ENCODE measurements at places on chromosomes 4 and X.
A peak's percentile ranks its signal among the peaks of the same experiment; 100 is the strongest.

DNA sequence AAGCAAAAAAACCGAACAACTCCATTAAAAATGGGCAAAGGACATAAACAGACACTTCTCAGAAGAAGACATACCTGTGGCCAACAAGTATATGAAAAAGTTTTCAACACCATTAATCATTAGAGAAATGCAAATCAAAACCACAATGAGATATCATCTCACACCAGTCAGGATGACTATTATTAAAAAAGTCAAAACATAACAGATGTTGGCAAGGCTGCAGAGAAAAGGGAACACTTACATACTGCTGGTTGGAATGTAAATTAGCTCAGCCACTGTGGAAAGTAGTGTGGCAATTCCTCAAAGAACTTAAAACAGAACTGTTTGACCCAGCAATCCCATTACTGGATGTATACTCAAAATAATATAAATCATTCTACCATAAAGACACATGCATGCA lies 436.3 kb downstream of the KLHL13 start:
- no peak for DNase-seq

- DNase-seq = no peak
Observed at GRCh38 chrX:37993837-37994619, 12.3 kb upstream of the SYTL5 start.

GRCh38 chr4:23365086-23365485 lies 524.8 kb downstream of the PPARGC1A start:
- DNase-seq = no peak

- DNase-seq = no peak
Observed at GRCh38 chr4:94957030-94957429, 199.3 kb downstream of the BMPR1B start.

DNA sequence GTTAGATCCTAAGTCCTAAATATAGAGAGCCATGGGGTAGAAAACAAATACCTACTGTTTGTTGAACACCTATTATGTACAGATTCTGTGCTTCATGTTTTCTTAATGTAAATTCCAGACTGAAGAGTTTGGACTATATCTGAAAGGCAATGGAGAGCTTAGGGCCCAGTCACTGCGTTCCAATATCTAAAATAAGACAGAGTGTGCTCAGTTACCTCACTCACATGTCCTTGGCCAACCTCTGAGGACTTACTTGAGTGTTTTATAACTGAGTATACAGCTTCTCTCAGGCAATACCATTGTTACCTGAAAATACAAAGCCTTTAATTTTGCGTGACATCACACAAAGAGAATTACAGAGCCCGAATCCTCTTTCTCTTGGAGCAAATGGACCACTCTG lies 53.2 kb downstream of the GRIA3 start:
- no peak for DNase-seq

DNA sequence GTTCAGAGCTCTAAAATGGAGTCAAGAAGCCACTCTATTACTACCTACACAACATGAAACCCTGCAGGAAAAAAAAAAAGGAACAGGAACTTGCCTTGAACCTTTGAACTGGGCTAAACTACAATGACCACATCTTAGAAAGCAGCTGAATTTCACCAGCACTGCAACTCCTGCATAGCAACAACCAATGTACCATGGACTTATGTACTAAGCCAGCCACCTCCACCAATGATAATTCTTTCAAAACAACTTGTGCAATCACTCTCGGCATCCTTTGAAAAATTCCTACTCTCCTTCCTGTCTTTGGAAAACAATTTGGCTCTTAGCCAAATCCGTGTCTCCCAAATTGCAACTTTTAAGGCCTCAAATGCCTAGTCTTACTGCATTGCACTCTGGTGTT lies 26.8 kb upstream of the FMR1 start:
- DNase-seq = no peak

- DNase-seq = no peak
Observed at GRCh38 chr4:647481-647880, 22.1 kb downstream of the PDE6B start.

DNA sequence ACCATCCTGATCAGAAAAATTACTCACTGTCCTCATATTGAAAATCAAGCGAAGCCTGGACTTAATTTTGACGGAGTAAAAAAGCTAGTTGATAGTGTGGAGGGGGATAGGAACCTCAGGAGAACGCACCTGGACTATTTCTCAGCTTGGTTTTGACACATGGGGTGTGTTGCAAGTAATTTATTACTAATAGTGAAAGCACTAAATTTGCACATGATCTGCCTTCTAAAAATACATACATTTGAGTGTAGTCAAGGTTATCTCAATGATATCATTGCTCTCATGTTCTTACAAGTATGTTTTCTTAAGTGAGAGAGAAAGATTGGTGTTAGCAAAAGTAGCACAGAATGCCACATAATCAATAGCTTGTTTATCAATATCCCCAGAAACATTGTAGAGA lies 29.5 kb downstream of the LRIT3 start:
- no peak for DNase-seq

- no peak for DNase-seq
Observed at GRCh38 chr4:70277121-70277520, 34.7 kb downstream of the CSN3 start.

- DNase-seq = peak; percentile 19
Observed at GRCh38 chrX:110310896-110311295, 7.0 kb downstream of the AMMECR1 start.

- no peak for DNase-seq
Observed at GRCh38 chr4:2649604-2650114, 106.5 kb downstream of the TNIP2 start.

GRCh38 chr4:73713650-73714049 lies 26.7 kb upstream of the CXCL8 start:
- DNase-seq = no peak

- DNase-seq = no peak
Observed at GRCh38 chr4:35818520-35818919, 425.8 kb downstream of the ARAP2 start.

GRCh38 chrX:44669626-44670025 lies 127.0 kb upstream of the FUNDC1 start:
- no peak for DNase-seq

- no peak for DNase-seq
Observed at GRCh38 chrX:30653415-30654131, at the start of gene GK. Gene GK (plus strand): TSS chrX:30653423. CDS start chrX:30653538, 115 bp downstream.

DNA sequence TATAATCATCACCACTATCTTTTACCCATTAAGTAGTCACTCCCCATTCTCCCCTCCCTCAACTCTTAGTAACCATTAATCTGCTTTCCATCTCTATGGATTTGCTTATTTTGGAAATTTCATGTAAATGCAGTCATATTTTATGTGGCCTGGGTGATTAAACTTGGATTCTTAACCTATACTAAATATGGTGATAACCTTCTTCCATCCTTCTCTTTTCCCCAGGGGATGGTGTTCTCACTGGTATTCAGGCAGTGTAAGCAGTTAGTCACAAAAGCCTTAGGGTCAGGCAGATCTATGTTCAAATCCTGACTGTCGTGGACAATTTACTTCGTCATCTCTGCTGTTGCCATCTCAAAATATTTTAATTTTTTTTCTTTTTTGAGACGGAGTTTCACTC lies 29.6 kb downstream of the RAB40AL start:
- no peak for DNase-seq

GRCh38 chrX:331825-332495 lies 13.4 kb upstream of the GTPBP6 start:
- DNase-seq = no peak

- DNase-seq = no peak
Observed at GRCh38 chr4:9996319-9997110, 24.8 kb downstream of the SLC2A9 start.

- no peak for DNase-seq
Observed at GRCh38 chr4:78143634-78144033, 86.5 kb downstream of the FRAS1 start.

GRCh38 chr4:101089168-101089567 lies 258.2 kb downstream of the PPP3CA start:
- no peak for DNase-seq

DNA sequence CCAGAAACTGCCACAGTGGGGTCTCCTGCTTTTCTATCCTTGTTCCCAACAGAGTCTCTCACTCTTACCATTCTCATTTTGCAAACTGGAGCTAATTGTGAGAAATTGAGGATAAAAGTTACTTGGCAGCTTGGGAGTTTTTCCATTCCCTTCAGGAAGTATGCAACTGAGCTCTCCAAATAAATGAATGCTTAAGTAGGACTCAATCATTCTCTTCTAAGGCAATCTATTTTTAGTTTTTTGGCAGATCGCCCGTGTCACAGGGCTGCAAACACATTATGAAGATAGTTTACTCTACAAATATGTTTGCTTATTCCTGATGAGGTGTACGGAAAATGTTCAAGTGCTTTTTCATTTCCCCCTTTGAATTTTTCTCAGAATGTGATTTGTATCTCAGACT lies 5.3 kb downstream of the ASB11 start:
- DNase-seq = no peak

- no peak for DNase-seq
Observed at GRCh38 chr4:99585516-99585915, 10.9 kb downstream of the MTTP start.

DNA sequence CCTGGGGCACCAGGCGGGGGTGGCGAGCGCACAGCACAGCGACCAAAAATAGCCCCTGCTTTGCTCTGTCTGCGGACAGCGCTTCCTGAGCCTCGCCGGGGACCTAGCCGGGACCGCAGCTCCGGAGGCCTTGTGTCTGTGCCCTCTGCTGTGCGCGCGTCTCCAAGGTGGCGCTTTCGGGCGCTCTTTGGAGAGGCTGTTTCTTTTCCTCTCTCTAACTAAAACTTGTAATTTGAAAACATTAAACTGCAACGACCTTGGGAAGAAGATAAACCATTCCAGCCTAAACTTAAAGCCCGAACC lies 3.4 kb downstream of the ARX start:
- DNase-seq = no peak

DNA sequence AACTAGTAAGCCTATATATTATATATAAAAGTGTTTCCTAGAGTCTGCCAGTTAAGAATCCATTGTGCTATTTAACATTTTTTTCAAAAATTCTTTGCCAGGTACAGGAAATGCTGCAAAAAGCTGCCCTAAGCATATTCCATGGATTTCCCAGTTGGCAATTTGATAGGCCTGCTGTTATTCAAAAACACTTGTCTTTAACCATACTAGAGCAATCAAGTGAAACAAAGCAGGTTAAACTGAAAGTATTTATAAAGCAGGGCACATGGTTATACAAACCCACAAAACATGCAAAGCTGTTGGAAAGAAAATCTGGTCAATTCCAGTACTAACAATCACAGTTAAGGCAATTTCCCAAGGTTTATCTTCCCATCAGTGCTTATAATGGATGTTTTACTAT lies 159.9 kb downstream of the UNC5C start:
- no peak for DNase-seq

DNA sequence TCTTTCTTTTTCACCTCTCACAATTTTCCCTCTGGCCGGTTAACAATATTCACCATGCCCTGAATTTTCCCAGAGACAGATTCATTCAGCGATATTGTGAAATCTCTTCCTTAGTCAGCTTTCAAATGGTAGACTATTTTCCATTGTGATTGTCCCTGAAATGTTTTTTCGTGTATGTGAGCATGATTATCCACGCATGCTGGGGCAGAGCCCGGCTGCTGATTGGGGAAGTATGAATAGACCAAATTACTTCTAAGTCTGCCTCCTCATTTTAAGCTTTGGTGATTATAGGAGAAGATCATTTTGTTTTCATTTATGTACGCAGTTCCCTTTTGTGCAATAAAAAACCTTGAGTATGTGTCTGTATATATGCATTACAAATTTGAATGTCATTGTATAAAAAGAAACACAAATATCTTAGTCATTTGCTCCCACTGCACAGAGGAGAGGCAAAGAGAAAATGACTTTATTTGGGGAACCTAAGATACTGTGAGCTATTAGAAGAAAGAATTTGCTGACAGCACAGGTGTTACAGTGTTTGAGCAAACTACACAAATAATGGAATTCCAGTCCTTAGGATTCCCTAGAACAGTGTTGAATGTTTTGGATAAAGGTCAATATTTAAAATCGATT lies 11.3 kb downstream of the DTHD1 start:
- DNase-seq = no peak

- no peak for DNase-seq
Observed at GRCh38 chr4:55029821-55030503, 95.4 kb downstream of the KDR start.

DNA sequence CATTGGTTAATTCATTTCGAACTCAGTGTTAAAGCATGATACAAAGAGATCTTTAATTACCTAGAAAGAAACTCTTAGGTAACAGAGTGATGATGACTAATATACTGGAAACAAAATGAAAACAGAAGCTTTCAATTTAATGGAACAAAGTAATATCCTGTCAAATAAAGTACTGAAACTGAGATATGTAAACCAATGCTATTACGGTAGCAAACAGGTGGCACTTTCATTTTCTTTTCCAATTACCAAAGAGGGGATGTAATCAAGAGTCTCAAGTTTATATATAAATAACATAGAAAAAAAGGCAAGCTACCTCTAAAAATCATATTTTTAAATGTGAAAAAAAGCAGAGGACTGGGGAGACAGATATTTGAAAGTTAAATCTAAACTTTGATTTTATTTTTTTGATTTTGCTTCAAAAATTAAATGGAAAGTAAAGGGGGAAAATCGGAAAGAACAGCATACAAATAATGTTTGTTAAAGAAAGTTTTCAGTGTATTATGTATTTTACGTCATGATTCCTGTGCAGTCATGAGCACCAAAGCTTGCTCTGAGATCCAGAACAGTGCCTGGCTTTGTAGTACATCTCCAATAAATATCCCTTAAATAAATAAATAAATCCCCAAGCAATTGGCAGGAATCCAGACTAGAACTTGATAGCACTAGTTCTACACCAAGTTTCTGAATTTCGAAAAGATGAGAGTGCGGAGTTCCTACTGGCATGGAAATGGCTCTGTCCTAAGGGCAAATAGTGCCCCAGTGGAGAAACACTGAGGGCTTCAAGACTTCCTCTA lies 25.0 kb upstream of the RAPGEF2 start:
- no peak for DNase-seq
